Activated CD4-positive, alpha-beta T cell treated with anti-CD3 and anti-CD28 coated beads, Interleukin-2, amount 50 U/mL, for 4 hours (primary cell): ENCODE measurements at places on chromosomes 5 and 9.

DNA sequence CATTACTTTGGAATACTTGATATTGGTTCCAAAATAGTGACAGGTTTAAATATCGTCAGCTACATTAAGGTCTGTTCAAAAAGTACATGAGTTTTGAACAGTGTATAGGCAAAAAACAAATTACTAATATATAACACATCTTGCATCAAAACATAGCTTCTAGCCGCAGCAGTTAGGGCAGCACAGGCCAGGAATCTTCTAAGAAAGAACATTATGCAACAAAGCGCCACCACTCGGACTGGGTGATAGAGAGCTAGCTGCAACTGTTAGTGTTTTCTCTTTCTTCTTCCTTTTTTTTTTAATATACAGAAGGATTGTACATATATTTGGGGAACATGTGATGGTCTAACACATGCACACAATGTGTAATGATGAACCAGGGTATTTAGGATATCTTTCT lies 504.5 kb downstream of the NR2F1-AS1 start:
- no peak for DNase-seq

DNA sequence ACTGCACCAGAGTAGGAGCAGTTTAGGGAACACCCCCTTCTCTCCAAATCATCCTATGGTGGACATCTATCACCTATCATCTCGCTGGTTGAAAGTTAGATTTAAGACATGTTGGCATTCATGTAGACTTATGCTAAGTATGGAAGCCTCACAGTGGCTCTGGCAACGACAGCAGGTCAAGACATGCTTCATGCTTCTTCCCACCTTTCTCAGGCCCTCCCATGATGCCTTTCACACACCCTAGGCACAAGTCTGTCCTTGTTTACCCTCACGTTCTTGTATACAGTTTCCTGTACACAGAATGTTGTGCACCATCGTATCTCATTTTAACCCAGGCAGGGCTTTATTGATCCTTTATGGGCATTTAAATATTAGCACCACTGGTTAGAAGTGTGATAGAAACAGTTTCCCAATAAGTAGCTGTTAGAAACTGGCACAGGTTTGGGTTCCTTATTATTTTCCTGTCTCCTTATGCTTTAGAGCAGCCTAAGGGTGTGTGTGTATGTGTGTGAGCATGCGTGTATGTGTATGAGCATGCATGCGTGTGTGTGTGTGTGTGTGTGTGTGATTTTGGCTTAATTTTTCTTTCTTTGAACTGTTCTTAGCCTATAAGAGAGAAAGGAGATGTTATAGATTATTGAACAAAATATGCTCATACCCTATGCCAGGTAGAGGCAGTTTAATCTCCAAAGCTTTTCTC lies 160.6 kb downstream of the NTRK2 start:
- DNase-seq, result no peak

DNA sequence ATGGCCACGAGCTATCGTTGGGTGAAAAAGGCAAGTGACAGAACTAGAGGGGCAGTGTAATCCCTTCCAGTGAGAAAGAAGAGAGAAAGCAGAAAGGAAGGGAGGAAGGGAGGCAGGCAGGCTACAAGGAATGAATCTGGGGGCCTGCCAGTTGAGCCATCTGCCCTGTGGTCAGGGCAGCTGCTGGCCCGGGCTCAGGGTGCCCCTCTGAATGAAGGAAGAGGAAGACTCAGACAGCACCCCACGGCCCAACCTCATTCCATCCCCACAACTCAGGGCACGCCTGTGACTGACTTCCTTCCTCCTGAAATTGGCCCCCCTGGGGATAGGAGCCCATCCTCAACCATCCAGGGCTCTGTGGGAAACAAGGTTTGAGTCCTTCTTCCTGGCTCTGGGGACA lies 20.3 kb upstream of the FLT4 start:
- DNase-seq, result no peak

- DNase-seq, result no peak
Observed at GRCh38 chr5:28014779-28015178, 976.4 kb upstream of the CDH9 start.

DNA sequence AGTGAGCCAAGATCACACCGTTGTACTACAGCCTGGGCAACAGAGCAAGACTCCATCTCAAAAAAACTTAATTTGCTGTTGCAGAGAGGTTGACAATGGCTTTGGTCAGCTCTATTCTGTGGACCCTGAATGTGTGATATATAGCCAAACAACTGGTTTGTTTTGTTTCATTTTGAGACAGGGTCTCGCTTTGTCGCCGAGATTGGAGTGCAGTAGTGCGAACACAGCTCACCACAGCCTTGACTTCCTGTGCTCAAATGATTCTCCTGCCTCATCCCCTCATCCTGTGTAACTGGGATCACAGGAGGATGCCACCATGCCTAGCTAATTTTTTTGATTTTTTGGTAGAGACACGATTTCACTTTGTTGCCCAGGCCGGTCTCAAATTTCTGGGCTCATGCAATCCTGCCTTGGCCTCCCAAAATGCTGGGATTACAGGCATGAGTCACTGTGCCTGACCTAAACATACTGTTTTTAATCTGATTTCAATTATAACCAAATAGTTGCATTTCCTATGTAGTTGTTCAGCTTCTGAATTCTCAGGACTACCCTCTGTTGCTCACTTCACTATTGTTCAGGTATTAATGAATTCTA lies 9.8 kb downstream of the RNF183 start:
- DNase-seq, result no peak

- DNase-seq, result no peak
Observed at GRCh38 chr5:84202136-84202535, 182.5 kb downstream of the EDIL3 start.

- no peak for DNase-seq
Observed at GRCh38 chr5:76626738-76627137, 3.5 kb upstream of the F2RL2 start.

GRCh38 chr5:156051972-156052371 lies 275.0 kb upstream of the SGCD start:
- DNase-seq, result no peak

GRCh38 chr9:127418037-127418471 lies 6.1 kb upstream of the ZNF79 start:
- peak; percentile 32 for DNase-seq

GRCh38 chr5:79844571-79844970 lies 146.5 kb downstream of the MTX3 start:
- no peak for DNase-seq

DNA sequence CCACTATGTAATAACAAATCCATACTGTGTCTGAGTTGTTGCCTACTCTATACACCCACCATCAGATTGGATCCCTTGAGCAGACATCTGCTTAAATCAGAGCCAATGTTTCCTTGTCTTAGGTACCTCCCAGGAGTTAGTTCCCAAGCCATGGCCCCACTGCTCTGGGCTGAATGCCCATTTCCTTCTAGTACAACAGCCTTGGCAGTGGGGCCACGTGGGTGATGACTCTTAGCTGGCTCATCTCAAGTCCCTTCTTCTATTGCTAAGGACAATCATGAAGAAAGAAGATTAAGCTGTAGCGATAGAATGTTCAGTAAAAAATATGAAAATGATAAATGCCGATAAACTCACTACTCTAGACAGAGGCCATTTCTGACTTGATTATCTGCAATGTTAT lies 16.6 kb downstream of the PTGR1 start:
- DNase-seq, result no peak

DNA sequence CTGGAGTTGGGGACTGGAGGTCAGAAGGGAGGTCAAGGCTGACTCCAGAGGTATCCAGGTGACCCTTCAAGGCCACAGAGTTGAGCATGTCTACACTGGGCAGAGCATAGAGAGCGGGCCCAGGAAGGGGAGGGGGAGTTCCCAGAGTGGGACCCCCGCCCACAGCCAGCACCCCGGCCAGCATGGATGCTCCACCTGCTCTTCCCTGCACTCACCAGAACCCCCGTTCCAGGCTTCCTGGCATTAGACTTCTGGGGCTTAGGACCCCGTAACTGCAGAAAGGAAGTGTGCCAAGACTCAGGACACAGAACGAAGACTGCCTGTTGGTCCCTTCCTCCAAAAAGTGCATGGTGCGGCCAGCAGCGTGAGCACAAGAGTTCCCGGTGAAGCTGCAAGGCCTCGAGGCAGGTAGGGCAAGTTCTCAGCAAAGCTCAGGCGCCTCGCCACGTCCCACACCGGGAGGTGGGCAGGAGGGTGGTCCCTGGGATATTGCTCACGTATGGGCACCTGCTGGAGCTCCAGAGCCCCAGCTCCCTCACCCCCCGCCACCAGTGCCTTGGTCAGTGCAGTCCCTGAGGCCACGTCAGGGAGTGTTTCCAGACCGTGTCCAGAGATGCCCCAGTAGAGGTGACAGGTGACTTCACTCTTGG lies 13.8 kb downstream of the ABO start:
- no peak for DNase-seq

DNA sequence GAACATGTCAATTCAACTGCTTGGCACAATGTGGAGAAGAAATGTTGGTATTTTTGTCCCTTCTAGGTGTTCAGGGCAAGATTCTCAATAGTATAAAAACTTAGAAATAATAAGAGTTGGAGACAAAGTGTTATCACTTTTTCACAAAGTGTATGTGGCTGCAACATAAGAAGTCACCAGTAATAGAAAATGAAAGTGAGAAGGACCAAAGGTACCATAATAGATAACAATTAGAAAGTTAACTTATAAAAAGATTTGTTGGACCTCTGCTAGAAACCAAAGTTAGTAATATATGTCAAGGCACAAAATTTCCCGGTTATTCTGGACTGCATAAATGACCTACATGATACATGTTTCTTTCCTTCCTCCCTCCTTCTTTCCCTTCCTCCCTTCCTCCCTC lies 1535.3 kb downstream of the EFNA5 start:
- no peak for DNase-seq

- DNase-seq, result no peak
Observed at GRCh38 chr5:59424515-59424914, 469.0 kb downstream of the PDE4D start.

DNA sequence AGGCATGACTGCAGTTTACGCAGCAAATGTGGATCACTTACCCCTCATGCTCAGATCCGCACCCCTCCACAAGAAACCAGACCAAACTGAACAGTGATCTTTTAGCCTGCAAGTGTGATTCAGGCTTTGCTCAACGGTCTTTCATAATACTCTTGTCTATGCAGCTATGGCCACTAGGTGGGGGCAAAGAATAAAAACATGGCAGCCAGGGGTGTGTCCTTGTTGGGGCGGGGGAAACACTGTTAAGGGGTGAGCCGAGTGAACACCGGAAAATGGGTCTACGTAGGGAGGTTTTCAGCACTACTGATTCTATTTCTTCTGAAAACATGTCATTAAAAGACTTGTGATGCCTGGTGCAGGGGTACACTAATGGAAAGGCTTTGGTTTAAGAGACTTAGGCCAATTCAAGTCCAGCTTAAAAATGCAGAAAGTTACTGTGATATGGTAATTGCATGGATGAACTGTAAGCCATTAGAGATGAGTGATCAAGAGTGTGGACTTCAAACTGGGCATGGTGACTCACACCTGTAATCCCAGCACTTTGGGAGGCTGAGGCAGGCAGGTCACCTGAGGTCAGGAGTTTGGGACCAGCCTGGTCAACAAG lies 49.9 kb upstream of the GPR151 start:
- peak; percentile 16 for DNase-seq

- DNase-seq, result no peak
Observed at GRCh38 chr5:148465381-148466235, 81.8 kb downstream of the FBXO38 start.

- DNase-seq, result no peak
Observed at GRCh38 chr9:121810489-121810888, 159.1 kb downstream of the DAB2IP start.

DNA sequence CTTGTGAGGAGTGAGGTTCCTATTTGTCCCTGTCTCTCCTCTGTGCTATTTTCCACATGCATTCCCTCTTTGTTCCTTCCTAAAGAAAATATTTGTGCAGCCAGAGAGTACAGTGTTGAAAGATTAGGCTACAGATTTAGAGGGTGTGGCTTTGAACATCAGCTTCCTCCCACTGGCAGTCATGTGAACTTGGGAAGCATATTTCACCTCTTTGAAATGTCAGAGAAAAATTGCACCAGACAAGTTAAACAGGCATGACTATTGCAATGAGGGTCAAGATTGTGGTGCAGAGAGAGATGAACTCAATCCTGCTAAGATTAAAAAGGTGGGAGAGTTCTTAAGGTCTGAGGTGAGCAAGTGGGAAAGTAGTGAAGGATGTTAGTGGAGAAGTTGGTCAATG lies 641.0 kb downstream of the DNAH5 start:
- no peak for DNase-seq

- DNase-seq, result no peak
Observed at GRCh38 chr9:108953983-108954574, 19.9 kb downstream of the ABITRAM start.

DNA sequence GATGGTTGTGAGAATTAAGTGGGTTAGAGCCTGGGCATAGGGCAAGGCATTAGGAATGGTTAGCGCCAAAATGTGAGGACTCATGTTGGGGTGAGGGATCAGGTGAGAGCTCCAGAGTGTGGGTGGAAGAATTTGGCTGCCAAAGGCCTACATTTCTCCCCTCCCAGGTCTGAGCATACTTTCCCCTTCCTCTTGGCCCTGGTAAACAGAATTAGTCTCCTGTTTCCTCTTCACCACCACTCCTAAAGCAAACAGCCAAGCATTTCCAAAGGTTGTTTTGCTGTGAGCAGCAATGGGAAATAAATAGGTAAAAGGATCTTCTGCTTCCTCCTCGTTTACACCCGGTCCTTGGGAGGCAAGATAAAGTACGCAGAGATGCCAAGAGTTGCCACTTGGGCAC lies 132.5 kb downstream of the ZSWIM6 start:
- DNase-seq, result no peak

DNA sequence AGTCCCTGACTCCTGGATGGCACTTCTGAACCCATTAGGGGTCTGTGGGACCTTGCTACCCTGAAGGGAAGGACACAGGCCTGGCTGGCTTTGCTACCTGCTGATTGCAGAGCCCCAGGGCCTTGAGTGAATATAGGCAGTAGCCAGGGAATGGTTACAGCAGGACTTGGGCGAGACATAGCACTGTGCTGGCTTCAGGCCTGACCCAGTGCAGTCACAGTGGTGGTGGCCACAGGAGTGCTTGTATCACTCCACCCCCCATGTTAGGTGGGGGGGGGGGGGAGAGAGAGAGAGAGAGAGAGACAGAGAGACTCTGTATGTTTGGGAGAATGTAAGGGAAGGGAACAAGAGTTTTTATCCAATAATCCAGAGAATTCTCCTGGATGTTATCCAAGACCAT lies 439.3 kb upstream of the ZNF608 start:
- no peak for DNase-seq

- no peak for DNase-seq
Observed at GRCh38 chr5:44387406-44387805, 1.8 kb downstream of the FGF10 start.

DNA sequence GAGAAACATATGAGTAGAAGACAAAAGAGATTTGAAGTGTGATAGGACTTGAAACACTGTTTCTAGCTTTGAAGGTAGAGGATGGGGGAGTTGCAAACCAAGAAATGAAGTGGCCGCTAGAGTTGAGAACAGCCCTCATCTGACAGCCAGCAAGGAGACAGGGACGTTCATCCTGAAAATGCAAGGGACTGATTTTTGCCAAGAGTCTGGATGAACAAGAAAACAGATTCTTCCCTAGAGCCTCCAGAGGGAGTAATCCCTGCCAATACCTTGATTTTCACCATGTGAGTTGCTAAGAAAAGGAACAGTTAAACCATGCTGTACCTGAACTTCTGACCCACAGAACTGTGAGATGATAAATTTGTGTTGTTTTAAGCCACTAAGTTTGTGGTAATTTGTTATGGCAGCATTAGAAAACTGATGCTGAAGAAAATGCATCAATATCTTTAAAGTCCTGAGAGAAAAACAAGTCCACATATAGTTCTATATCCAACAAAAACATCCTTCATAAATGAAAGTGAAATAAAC lies 154.0 kb upstream of the ADAMTSL1 start:
- DNase-seq, result no peak

- DNase-seq, result no peak
Observed at GRCh38 chr5:12658871-12659446, 754.7 kb upstream of the CTNND2 start.

GRCh38 chr5:136424835-136425584 lies 59.7 kb upstream of the TRPC7 start:
- no peak for DNase-seq
